AG09319 (cell line): ENCODE measurements at places on chromosomes 3 and 15.

DNA sequence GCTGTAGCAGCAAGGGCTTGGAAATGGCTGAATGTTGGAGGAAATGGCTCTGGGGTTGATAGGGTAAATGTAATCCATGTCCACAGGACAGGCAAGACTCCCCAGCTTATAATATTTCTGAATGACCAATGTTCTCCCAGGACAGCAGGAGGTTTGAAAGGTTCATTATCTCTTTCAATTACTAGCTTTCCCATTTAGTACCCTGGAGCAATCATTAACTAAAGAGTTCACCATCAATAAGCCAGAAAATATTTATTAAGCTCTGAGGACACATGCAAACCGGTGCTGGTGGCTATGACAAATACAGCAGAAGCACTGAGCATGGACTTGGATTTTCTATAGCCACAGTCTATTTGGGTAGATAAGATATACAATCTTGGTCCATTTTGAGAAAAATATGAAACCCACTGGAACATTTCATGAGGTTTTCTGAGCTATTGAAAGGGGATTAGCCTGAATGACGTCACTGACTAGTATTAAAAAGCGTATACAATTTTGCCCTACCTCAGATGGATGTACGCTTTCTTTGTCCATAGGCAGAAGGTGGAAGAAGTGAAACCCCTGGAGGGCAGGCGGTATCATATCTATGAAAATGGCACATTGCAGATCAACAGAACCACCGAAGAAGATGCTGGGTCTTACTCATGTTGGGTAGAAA is 166.2 kb downstream of the CHL1 start:
- DNase-seq = no peak

DNA sequence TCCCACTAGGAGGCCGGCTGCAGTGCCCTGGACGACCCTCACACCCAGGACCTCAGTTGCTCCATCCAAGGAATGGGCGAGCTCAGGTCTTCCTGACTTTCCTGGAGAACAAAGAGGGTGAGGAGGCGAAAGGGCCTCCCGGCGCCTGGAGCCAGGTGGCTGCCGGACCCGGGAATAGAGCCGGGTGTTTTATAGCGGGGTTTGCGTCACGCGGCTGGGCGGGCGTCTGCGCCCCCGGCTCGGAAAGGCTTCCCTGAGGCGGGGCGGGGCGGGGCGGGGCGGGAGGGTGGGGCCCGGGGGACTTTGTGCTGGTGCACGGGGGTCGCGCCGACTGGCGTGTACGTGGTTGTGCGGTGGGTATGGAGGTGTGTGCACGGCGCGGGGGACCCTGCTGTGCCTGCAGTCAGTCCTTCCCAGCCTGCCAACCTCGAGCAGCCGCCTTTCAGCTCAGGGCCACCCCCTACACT is 4.6 kb upstream of the PRKCD start:
- no peak for DNase-seq

DNA sequence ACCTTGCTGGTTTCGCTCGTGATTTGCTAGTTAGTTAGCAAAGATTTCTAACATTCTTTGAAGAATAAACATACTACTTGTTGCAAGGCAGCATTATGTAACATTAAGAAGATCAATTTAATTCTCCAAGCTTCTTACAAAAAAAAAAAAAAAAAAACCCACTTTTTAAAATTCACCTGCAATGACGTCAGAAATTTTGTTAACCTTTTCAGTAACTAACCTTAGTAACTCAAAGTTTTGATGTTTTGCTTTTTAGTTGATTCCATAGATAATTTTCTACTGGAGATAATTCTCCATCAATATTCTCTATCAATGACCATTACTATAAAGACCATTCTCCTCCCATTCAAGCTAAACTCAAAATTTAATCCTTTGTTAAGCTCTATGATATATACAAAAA is 491.8 kb upstream of the TBL1XR1 start:
- no peak for DNase-seq

- DNase-seq = no peak
Measured at GRCh38 chr3:128274837-128275236, 121.6 kb downstream of the EEFSEC start.

DNA sequence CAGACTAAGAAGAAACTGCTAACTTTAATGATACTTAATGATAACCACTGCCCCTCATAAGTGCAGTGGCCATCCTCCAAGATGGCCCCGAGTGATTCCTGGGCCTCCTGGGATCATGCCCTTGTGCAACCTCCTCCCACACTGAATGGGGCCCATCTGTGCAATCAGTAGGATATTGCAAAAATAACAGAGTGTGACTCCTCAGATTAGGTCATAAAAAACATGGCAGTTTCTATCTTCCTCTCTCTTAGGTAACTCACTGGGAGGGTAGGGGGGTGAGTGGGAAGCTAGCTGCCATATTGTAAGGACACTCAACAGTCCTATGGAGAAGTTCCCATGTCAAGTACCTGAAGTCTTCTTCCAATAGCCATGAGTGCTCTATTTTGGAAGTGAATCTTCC is 173.0 kb downstream of the SHQ1 start:
- DNase-seq = no peak

DNA sequence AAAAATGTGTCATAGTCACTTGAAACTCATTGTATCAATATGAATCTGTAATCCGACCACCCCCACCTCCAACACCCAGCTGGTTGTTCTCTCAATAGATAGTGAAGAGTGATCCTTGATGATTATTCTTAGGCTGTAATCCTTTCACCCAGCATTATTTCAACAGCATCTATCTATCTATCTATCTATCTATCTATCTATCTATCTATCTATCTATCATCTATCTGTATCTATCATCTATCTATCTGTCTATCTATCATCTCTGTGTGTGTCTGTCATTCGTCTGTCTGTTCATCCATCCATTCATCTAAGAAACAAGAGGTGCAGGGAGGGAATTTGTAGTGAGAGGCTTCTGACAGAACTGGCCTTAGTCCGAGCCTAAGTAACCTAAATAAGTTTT is 78.7 kb upstream of the IGSF10 start:
- DNase-seq = no peak

- no peak for DNase-seq
Measured at GRCh38 chr15:80015156-80015555, 44.2 kb upstream of the BCL2A1 start.

GRCh38 chr3:55629432-55629831 is 142.3 kb upstream of the WNT5A start:
- no peak for DNase-seq

- DNase-seq = no peak
Measured at GRCh38 chr15:72858205-72858604, 74.6 kb upstream of the ADPGK start.

GRCh38 chr3:119184796-119185570 is 11.6 kb downstream of the UPK1B start:
- peak; percentile 48 for DNase-seq

GRCh38 chr3:94066506-94067500 is 3.9 kb downstream of the NSUN3 start:
- no peak for DNase-seq

GRCh38 chr15:101526021-101526420 is 36.5 kb upstream of the PCSK6 start:
- DNase-seq = no peak

DNA sequence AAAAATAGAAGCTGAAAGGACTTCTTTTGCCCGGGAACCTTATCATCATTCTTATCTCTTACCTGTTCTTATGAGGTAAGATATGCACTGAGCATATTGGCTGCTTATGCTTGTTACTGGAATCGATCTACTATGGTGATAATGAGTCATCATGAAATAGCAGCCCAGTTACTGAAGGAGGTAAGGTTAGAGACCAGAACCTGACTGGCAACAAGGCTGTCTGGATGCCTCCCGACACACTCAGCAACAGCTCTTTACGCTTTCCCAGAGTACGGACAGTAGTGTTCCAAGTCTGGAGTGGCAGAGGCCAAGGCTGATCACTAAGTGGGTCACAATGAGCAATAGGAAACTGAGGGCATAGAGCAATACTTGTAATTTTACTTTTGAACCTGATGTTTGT is 314.1 kb downstream of the NLGN1 start:
- no peak for DNase-seq

GRCh38 chr3:29128001-29128400 is 152.9 kb upstream of the RBMS3 start:
- DNase-seq = no peak

DNA sequence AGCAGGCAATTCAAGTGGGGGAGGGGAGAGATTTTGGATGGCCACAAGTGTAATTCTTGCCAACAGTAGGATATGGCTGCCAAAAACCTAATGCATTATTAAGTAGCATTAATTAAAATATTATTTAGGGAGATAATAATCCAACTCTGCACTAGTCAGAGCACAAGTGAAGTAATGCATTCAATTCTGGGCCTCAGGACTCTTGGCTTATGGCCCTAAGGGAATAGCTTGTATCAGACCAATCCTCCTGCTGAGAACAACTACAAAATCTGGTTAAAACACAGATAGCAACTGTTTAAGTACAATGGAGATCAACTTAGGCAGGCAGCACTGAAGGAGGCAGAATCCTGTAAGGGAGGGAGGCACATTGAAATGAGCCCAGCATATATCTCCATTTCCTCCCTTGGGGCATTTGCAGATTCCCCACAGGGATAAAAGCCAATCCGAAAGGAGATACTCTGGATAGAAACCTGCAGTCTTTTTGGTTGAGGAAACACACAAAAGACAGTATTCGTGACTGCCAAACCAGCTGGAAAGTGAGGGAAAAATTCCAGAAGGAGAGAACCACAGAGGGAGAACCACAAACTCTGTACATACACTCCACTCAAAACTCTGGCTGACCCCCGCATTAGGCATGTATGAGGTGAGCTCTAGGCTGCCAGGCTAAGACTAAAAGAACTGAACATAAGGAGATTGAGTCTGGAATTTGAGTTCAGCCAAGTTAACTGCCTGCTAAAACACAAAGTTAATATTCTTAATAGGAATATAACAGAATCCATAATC is 57.4 kb downstream of the ETFA start:
- DNase-seq = no peak

DNA sequence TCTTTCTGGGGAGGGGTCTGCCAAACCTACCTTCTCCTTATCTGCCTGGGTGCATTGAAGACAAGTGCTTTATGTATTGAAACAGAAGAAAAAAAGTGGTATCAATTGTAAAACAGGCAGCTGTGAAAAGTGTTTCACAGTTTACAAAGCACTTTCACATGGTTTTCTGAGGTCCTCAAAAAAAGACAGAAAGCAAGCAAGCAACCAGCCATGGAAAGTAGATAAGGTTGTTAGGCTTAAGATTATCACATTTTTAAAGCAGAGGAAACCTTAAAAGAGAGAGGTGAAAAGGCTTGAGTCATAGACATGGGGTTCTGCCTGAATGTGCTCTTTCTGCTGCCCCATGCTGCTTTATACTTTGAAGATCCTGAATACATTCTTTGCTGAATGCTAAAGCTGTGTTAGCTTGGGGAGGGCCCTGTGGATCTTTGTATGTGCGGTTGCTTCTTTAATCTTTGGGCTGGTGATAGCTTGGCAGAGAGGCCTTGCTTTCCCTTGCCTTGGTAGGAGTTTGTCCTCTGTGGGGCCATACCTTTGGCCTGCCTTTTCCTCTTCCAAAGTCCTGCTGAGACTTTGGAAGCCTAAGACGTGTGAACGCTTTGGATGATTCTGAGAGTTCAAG is 2.6 kb downstream of the SMAD3 start:
- DNase-seq = no peak

GRCh38 chr3:30193625-30194044 is 412.8 kb upstream of the TGFBR2 start:
- DNase-seq = no peak

GRCh38 chr3:121757812-121758545 is 8.4 kb upstream of the GOLGB1 start:
- no peak for DNase-seq

DNA sequence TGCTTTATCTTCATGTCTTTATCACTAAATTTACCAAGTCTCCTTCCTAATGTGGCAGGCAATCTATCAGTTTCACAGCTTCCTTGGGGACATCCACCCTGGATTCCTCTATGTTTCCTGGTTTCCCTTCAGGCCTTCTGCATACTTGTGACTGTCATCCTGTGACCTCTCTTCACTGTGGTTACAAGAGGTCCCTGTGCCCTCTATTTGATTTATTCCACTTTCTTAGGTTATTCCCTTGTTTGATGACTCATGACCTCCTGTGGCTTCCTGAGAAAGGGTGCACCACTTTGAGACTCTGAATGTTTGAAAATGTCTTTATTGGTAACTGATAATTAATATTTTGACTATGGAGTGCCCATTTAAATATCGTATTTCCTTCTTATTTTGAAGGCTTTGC is 60.5 kb upstream of the KY start:
- DNase-seq = no peak

- DNase-seq = no peak
Measured at GRCh38 chr15:38074029-38074428, 139.6 kb downstream of the TMCO5A start.

- no peak for DNase-seq
Measured at GRCh38 chr3:118761291-118761606, 273.4 kb downstream of the IGSF11 start.

DNA sequence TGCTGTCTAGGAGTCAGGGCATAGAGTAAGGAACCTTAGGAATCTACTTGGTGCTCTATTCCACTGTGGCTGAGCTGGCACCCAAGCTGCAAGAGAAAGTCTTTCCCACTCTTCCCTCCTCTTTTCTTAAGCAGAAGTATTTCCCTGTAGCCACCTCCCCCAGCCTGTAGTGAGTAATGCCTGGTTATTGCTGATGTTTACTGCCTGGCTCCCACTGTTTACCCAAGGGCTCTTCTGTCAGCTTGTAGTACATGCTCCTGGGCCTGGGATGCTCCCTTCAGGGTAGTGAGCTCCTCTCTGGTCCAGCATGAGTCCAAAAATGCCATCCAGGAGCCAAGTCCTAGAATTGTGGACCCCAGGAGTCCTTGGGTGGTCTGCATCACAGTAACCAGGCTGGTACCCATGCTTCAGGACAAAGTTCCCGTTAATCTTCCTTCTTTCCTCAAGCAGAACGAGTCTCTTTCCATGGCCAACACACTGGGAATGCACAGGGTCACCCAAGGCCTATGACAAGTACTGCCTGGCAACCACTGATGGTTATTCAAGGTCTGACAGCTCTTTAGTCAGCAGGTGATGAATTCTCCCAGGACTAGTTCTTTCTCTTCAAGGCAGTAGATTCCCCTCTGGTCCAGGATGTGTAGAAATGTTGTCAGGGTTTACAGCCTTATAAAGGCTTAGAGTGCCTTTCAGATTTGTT is 17.6 kb downstream of the GALK2 start:
- DNase-seq = no peak

GRCh38 chr3:140219291-140219690 is 284.3 kb downstream of the CLSTN2 start:
- DNase-seq = no peak

- no peak for DNase-seq
Measured at GRCh38 chr3:53729618-53730017, 116.6 kb downstream of the CHDH start.

- DNase-seq = no peak
Measured at GRCh38 chr3:39067286-39067685, 15.5 kb downstream of the WDR48 start.

- DNase-seq = no peak
Measured at GRCh38 chr3:186532598-186533072, 11.5 kb downstream of the CRYGS start.

DNA sequence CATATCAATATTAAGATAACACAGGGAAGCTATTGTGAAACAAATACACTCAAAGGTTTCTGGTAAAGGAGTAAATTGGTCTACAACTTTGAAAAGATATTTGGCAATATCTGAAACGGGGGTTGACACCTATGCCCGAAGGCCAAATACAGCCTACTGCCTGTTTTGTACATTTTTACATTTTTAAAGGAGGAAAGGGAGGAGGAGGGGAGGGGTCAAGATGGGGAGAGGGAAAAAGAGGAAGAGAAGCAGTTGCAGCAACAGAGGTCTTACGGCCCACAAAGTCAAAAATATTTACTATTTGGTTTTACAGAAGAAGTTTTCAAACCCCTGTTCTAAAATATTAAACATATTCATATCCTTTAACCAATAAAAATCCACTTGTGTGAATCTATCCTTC is 94.2 kb downstream of the FMN1 start:
- no peak for DNase-seq

- no peak for DNase-seq
Measured at GRCh38 chr3:129327510-129327909, 48.8 kb downstream of the HMCES start.
